Memory B cell (primary cell): ENCODE measurements at places on chromosomes 4 and X.

DNA sequence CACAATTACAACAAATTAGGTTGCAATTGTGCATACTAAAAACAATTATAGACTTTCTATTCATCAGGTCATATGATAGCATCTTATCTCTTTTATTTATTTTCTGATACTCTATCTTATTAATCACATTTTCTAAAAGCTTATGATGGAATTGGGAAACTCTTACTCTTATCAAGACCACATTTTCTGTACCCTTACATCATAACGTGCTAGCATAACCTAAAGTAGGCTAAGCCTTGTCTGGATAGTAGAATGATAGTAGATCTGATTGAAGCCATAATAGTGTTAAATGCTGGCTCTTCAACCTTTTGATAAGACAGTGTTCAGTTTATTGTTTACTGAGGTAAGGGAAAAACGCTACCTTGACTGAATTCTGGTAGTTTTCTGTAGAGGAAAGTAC, 294.0 kb downstream of the CCSER1 start:
- DNase-seq = no peak

- no peak for DNase-seq
These were observed 146.4 kb upstream of the EDNRA start for GRCh38 chr4:147334478-147334877.

- no peak for DNase-seq
These were observed 19.6 kb downstream of the FAT1 start for GRCh38 chr4:186704057-186704456.

- no peak for DNase-seq
These were observed 4.8 kb downstream of the AREG start for GRCh38 chr4:74449571-74450297.

GRCh38 chr4:154304679-154305078, 186.9 kb downstream of the DCHS2 start:
- DNase-seq = no peak

DNA sequence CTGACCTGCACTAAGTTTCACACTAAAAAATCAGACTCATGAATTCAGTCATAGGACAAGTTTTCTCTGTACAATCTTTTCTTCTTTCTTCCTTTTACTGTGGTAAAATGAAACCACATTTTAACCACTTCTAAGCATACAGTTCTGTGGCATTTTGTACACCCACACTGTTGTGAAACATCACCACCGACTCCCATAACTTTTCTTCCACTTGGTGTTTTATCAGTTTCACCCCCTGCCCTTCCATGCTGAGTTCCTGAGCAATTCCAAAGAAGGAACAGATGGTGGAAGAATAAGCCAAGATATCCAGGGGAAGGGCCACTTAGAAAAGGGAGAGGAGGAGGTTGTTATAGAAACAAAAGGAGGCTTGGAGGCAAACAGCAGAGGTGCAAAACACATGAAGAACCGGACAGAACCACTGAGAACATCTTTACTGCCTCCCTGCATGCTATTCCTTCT, 22.6 kb downstream of the SLC25A4 start:
- DNase-seq = no peak

- no peak for DNase-seq
These were observed 122.5 kb downstream of the ARHGAP6 start for GRCh38 chrX:11543249-11543648.

GRCh38 chr4:17068891-17069290, 170.4 kb upstream of the LDB2 start:
- no peak for DNase-seq

DNA sequence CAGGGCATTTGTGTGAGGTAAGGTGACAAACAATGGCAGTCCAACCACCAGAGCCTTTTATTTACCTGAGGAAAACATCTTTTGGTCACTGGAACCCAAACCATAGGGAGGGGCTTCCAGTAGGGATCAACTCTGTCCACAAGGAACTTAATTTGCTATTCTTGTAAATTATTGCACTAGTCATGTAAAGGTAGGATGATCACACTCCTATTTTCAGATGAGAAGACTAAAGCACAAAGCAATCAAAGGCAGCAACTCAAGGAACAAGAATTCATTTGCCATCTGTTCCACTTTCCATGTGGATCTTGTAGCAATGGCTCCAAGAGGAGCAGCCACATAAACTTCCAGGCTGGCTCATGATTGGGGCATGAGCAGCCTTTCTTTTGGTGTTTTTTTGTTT, 35.3 kb downstream of the CD99L2 start:
- no peak for DNase-seq

- no peak for DNase-seq
These were observed 490.2 kb upstream of the BOD1L1 start for GRCh38 chr4:14117575-14118238.

DNA sequence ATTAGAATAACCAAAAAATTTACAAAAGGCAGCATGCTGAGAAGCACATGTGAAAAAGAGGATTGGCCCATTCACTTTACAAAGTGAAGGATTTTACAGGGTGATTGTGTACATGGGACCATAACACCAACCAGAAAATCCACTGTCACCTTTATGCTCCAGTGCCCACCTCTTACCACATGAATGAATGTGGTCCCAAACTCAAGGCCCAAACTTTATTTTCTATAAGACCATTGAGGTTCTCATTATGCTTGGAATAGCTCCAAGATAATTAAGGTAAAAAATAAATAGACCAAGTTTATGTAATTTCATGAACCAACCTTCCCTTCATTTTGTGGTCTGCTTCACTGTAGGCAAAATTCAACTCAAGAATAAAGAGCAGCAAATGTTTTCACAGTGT, 24.3 kb upstream of the MYOZ2 start:
- DNase-seq = no peak

DNA sequence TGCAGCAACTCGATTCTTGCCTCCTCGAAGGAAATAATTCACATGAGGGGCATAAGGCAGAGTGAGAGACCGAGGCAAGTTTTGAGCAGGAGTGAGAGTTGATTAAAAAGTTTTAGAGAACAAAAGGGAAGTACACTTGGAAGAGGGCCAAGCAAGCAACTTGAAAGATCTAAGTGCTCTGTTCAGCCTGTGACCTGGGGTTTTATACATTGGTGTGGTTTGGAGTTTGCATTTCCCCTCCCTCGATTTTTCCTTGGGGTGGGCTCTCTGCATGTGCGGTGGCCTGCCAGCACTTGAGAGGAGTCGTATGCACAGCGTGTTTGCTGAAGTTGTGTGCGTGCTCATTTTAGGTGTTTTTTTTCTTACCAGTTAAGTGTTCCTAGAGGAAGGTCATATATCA, 356.4 kb downstream of the KLHL4 start:
- DNase-seq = no peak

GRCh38 chr4:111281219-111281618, 658.3 kb upstream of the PITX2 start:
- no peak for DNase-seq

DNA sequence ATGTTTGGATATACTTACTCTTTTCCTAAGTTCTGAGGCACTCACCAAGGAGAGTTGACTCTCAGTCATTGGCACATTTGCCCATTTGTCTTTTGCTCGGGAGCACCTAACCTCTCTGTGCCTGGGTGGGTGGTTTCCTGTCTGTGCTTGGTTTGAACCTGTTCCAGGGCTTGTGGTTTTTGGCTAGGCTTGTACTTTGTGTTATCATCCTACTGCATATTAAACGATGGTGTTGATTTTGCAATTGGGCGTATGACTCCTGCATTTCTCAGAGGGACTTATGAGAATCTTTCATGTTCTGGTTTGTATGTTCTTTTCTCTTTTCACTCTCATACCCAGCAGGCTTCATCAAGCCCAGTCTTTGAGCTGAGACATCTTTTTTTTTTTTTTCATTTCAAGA, 161.7 kb downstream of the BTC start:
- DNase-seq = no peak

GRCh38 chrX:152588206-152588605, 49.5 kb upstream of the GABRQ start:
- no peak for DNase-seq
